ENCODE measurements at places on chromosomes 5 and 9.

GRCh38 chr5:39266442-39266841 lies 47.1 kb upstream of the FYB1 start:
- DNase-seq = no peak

- DNase-seq = no peak
Observed at GRCh38 chr9:78486661-78487060, 189.7 kb downstream of the PSAT1 start.

DNA sequence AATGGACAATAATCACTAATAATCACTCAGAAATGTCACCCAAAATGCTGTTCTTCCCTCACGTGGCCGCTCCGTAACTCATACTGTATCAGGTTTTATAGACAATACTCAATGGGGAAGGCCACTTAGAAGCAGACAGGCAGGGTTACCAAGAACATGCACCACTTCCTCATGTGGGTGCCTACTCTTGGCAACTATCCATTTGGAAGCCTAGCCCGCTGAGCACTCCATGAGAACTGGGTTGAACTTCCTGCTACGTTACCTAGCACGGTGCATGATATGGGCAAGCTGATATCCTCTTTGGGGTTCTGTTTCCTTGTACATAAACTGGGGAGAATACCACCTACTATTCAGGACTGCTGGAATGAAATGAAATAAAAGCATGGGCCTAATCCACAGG lies 14.3 kb downstream of the DAP start:
- DNase-seq = no peak

GRCh38 chr9:89185980-89186379 lies 7.4 kb upstream of the SHC3 start:
- no peak for DNase-seq

- DNase-seq = no peak
Observed at GRCh38 chr9:34070606-34071324, 22.1 kb upstream of the UBAP2 start.

- no peak for DNase-seq
Observed at GRCh38 chr9:127714951-127715469, 453 bp downstream of the PTRH1 start.

GRCh38 chr9:119794836-119795235 lies 425.6 kb upstream of the BRINP1 start:
- no peak for DNase-seq

- no peak for DNase-seq
Observed at GRCh38 chr5:154194345-154195329, 4.1 kb downstream of the GALNT10 start.

- DNase-seq = no peak
Observed at GRCh38 chr5:153485641-153486040, 4.8 kb upstream of the GRIA1 start.

- no peak for DNase-seq
Observed at GRCh38 chr5:37478121-37478894, 99.2 kb downstream of the WDR70 start.
